ENCODE measurements at places on chromosomes 7 and 10.

GRCh38 chr10:52232561-52233350 lies 81.3 kb upstream of the DKK1 start:
- no peak for DNase-seq

DNA sequence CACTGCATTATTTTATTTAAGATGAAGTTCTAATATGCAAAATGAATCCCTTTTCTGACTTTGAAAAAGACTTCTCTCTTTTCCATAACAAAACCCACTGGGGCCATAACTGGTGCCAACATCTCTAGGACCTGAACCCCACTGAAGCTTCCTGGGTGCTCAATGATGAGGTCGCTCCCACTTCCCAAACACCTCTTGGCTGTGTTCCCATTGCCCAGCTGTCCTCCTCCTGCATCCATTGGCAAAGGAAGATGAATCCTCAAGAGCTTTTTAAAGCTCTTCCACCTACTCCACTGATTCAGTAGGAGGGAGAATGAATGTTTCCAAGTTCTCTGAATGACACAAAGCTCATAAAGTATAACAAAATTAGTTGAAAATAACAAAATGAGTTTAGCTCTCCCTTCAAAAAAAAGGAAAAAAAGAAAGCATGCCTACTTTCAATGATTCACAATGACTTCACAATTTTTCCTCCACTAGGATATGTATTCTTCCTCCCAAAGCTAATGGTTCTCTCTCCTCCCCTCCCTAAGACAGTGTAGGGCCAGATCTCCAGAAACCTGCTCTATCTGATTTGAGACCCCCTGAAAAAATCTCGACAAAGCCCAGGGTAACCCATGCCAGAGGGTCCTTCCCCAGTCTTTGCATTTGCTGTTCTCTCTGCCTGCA lies 64.8 kb downstream of the SORBS1 start:
- DNase-seq, result no peak

- DNase-seq, result no peak
These were observed 714.8 kb downstream of the CCSER2 start for GRCh38 chr10:85043207-85043606.

DNA sequence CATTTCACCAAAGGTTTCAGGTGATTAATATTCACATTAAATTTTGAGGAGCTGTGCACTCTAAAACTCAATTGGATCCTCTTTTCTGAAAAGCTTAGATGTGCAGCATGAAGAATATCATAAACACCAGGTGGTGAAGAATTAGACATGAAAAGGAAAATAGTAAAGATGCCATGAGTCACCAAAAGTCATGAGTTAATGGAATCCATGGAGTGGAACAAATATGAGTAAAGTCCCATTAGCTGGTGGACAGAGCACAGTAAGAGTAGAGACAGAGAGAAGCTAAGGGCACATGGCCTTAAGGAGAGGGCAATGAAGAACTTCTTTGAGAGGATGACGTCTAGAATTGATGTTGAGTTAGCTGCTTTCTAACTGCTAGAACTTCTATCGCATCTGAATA lies 271.6 kb downstream of the CSTF2T start:
- DNase-seq, result no peak

GRCh38 chr10:101283762-101284100 lies 54.5 kb upstream of the LBX1 start:
- no peak for DNase-seq

DNA sequence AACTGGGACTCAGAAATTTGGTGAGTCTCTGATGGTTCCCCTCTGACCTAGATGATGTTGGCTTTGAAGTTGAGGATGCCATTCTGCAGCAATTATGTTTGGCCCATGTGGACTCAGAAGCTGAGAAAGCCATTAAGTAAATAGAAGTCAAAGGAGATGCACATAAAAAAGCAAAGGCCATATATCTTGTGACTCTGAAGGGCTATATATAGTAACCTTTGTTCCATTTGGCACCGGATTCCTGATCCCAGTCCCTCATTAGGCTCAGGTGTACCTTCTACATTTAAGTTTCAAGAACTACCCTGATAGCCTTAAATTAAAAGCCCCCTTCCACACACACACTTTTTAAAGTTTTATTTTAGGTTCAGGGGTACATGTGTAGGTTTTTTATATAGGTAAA lies 50.0 kb upstream of the PDK4 start:
- no peak for DNase-seq

DNA sequence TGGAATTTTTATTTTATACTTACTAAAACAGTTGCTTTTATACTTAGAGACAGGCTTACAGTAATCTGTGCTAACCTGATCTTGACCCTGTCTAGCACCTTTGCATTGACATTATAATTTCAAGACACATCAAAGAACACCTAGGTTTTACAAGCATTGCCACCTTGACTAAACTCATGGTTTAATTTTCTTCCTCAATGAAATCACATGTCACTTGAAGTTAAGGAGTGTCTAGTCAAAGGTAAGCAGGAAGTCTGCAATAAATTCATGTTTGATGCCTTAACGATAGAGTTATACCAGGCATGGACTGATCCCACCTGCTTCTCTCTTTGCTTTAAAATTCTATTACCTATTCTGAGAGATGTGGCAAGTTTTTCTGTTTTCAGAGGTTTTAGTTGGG lies 62.4 kb downstream of the ZNF800 start:
- DNase-seq, result no peak

GRCh38 chr10:117663750-117664149 lies 121.2 kb downstream of the EMX2 start:
- peak; percentile 67 for DNase-seq

GRCh38 chr7:44222776-44223261 lies 22.0 kb downstream of the YKT6 start:
- DNase-seq, result no peak

DNA sequence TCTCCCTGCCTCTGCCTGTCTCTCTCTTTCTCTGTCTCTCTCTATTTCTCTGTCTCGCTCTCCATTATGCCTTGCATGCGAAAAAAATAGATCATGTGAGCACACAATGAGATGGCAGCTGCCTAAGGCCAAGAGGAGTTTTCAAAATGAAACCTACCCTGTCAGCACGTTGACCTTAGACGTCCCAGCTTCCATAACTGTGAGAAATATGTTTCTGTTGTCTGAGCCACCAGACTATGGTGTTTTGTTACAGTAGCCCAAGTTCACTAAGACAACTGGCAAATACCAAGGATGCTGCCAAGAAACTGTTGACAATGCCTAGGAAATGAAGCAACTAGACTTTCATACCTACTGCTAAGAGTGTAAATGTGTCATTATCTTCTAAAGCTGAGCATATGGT lies 70.6 kb upstream of the PLXDC2 start:
- DNase-seq, result no peak

- peak; percentile 34 for DNase-seq
These were observed 275.8 kb upstream of the LYZL1 start for GRCh38 chr10:29012926-29013554.

DNA sequence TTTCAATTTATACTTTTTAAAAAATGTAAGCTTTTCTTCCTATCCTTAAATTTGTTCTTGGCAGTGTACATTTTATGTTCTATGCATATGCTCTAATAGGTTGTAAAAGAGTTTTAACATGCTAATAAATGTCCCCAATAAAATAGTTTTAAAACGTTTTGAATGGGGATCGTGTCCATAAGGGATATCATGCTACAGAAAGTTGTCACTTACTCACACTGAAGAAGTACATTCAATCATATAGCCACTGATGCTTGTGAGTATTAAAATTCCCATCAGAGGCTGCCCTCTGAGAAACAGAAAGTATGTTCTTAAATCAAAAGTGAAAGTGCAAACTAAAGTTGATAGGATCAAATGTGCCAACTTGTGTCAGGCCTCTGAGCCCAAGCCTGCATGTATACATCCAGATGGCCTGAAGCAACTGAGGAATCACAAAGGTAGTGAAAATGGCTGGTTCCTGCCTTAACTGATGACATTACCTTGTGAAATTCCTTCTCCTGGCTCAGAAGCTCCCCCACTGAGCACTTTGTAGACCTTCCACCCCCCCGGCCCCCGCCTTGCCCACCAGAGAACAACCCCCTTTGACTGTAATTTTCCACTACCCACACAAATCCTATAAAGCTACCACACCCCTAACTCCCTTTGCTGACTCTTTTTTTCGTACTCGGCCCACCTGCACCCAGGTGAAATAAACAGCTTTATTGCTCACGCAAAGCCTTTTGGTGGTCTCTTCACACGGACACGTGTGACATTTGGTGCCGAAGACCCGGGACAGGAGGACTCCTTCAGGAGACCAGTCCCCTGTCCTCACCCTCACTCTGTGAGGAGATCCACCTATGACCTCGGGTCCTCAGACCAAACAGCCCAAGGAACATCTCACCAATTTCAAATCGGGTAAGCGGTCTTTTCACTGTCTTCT lies 877 bp upstream of the NOD1 start:
- peak; percentile 57 for DNase-seq

DNA sequence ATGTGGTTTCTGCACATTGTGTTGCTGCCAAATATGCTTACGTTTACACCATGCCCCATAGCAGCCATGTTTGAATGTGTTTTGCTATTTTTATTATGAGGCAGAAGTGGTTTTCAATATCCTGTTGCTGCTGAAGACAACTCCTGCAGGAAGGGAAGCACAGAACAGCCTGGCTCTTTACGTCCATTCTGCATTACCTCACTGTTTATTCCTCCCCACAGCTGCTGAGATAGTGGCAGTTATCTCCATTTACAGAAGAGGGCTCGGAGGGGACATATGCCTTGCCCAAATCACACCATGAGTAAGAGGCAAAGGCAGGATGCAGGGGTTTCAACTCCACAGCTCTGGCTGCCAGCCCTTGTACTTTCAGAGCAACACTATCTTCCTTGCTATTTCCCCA lies 35.3 kb downstream of the PLPP4 start:
- peak; percentile 6 for DNase-seq

DNA sequence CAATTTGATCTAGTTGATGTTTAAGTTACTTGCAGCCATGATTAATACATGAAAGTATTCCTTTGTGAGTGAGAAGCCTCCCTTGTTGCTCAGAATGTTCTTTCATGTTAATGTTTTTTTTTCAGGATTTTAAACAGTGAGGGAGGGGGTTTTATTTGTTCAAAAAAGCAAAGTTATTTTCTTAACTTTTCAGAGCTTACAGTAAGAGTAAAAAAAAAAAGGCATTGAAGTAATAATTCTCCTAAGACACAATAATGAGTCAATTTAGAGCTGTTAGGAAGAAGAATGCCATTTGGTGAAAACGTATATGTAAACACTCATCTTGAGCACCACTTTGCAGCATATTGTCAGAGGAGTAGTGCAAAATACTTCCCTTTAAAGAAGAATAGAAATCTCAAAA lies 105.8 kb downstream of the SEMA3A start:
- peak; percentile 14 for DNase-seq

- DNase-seq, result no peak
These were observed 176.0 kb downstream of the CCDC7 start for GRCh38 chr10:32621969-32622368.

GRCh38 chr7:137992550-137993394 lies 9.1 kb downstream of the CREB3L2 start:
- DNase-seq, result peak; percentile 96

- peak; percentile 4 for DNase-seq
These were observed 64.9 kb downstream of the IKZF1 start for GRCh38 chr7:50369143-50370026.

GRCh38 chr7:85030893-85031292 lies 156.0 kb downstream of the SEMA3D start:
- DNase-seq, result peak; percentile 79

DNA sequence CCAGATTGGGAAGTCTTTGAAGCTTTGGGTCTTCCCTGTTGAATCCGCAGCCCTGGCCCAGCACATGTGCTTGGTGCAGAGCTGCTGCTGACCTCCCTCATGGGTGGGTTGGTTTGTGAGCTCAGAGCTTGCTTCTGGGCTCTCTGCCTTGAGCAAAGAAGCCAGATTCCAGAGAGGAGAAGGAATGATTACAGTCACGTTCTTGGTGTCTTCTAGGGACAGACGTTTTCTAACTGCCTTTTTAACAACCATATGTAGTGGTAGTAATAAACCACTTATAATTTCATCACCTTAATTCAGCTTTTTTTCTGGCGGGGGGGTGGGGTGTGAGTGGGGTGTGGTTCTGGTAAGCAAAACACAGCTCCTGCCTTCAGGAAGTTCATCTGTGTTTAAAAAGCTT lies 39.5 kb downstream of the LRMDA start:
- peak; percentile 67 for DNase-seq

DNA sequence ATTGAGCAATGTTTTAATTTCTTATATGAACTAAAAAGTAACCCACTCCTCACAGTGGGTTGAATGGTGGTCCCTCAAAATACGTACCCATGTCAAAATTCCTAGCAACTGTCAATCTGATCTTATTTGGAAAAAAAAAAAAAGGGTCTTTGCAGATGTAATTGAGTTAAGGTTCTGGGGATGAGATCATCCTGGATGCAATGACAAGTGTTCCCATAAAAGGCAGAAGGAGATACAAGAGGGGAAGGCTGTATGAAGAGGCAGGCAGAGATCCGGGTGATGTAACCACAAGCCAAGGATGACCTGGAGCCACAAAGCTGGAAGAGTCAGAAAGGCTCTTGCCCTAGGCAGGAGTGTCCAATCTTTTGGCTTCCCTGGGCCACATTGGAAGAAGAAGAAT lies 516.3 kb upstream of the MKI67 start:
- DNase-seq, result no peak

GRCh38 chr10:31620226-31621151 lies 301.5 kb downstream of the ZEB1 start:
- DNase-seq, result peak; percentile 78

DNA sequence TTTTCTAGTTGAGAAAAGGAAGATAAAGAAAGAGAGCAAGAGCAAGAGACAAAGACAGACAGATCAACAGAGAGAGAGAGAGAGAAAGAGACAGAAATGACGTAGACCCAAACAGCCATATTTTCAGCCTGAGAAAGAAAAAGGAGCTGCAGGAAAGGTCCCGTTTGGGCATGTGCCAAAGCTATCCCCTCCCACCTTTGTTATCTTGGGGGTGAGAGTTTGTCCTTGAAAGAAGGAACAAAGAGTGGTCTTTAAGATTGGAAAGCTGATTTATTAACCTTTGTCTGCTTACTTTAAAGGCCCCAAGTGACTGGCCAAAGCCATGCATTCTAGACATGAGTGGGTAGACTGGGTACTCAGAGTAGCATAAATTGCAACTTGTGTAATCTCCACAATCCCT lies 98.2 kb downstream of the AOAH start:
- no peak for DNase-seq

DNA sequence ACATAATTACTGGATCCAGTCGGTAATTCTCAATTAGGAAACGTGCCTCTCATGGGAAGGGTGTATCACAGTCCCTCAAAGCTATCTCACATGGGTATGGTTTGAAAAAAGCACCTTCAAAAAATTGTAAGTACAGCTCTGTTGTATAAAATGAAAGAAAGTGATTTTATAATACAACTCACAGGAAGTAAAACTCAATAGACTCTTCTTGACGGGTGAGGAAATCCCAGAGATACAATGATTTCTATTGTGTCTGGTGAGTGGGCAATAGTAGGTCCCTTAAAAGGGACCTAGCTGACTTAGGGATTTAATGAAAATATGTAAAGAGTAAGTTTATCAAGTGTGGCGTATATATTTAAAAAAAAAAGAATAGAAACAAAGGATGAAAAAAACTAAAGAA lies 27.0 kb downstream of the TASOR2 start:
- no peak for DNase-seq

DNA sequence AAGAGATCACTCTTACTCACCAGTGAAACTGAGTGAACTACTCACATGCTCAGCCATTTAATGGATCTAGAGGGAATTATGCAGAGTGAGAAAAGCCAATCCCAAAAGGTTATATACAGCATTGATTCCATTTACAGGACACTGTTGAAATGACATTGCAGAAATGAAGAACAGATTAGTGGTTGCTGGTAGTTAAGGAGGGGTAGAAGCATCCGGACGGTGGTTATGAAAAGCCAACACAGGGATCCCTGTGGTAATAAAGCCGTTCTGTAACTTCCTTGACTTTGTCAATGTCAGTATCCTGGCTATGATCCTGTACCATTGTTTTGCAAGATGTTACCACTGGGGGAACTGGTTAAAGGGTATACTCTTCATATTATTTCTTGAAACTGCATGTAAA lies 253.4 kb downstream of the USP6NL start:
- no peak for DNase-seq
